GM12878 (cell line): ENCODE measurements at places on chromosomes 7 and 10. TPM values are rescaled to one million over a fixed set of nuclear protein-coding genes. Genes with fewer than 3 reads are reported as not detected.

DNA sequence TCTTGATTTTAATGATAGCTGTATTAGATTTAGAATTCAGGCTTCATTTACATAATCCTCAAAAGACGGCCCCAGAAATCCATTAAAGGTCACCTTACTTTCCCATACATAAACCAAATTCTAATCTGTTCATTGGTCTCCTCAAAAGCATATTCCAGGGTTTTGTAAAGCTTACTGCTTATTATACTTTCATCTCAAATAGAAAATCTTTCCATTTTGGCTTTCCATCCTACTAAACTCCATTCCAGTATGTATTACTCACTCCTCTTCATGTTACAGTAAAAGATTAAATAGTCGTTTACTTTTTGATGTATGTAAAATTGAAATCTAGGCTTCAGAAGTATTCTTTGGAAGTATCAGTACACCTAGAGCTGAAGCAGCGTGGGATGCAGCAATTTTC is 143.5 kb upstream of the LRRN3 start:
- DNase-seq: no peak

DNA sequence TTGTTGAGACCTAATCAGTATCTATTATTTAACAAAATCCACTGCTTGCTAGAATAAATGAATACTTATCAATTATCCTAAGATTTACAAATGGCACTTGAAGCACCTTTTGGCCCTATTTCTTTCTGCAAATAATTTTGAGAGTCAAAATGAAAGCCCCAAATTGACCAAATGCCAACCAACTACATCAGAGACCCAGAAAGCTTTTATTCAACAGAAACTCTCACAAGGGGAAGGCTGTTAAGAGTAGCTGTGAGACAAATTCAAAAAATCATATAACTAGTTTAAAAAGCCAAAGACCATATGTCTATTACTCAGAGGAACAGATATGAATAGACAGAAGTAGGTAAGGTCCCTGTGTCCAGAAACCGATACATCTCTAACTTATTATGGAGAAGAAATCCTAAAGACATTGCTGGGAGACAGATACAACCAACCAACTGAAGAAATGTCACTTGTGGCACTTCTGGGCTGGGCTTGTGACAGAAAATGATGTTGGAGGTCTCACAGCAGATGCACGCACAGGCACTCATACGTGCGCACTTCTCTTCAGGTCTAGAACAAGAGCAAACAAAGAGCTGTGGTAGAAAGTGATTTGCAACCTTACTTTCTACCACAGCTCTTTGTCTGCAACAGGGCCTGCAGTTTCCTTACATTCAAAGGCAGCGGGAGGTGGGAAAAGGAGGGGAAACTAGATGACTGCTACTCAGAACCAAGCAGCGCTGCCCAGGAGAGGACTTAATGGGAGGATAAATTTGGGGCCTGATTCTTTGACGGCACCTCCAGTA is 58.6 kb upstream of the KCNIP2 start:
- DNase-seq: peak; percentile 77

The RSPH10B gene
- 0.35 TPM in 1 of 2 replicates, not detected in the other for total RNA-seq

The STMP1 gene
- 21.7 and 23.7 TPM in 2 replicates for total RNA-seq
